ENCODE measurements at places on chromosomes 1 and 21.

- DNase-seq = peak; percentile 45
These were observed 96.8 kb upstream of the DPT start for GRCh38 chr1:168825820-168826219.

GRCh38 chr1:157776971-157777391 lies at the start of gene FCRL2:
Gene FCRL2, minus strand, starts transcription at chr1:157777132. Its CDS starts 59 bp downstream, at chr1:157777073.
- no peak for DNase-seq

DNA sequence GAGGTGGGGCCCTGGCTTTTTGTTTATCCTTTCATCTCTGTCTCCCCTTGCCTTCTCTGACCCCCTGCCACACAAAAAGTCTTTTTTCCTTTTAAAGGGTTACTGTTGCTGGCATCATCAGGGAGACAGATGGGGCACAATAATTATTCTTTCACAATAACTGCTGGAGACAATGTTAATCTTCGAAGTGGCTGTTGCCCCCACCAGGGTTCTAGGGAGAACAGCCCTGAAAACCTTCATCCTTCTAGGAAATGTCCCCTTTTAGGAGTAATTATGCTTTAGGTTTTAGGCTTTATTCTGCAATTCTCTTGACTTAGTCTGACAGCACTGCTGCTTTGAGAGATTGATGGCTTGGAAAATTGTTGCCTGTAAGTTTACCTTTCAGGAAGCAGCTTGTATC lies 150.0 kb downstream of the NOS1AP start:
- DNase-seq = no peak

- DNase-seq = no peak
These were observed 322.8 kb downstream of the PAPPA2 start for GRCh38 chr1:176785791-176786190.

DNA sequence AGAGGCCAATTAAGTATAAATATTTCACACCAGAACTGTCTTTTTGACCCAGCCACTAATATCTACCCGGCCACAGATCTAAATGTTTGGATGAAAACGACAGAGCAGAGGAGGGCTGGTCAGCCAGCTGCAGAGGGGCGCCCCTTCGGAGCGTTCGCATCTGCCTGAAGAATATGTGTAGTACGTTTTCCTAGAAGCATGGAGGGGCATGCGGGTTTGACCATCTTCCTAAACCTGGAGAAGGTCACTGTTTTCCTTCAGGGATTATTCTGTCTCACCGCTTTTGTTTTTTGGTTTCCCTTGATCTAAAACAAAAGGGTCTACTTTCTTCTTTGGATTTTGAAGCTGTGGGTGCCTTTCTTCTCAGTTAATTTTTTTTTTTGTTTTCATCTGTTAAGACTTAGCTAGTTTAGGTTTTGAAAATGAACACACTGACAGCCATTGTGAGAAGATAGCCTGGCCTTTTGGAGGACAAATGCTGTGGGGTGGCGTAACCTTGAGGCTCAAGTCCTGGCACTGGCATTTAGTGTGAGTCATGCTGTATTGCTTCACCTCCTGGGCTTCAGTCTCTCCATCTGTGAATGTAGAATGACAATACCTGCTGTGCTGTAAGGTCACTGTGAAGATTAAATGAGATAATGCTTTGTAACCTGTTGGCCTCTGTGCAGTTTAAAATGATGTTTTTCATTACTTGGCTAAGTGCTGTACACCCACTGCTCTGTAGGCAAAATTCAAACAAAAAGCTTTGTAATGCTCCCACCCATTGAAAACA lies 74.1 kb upstream of the IRF2BP2 start:
- no peak for DNase-seq

DNA sequence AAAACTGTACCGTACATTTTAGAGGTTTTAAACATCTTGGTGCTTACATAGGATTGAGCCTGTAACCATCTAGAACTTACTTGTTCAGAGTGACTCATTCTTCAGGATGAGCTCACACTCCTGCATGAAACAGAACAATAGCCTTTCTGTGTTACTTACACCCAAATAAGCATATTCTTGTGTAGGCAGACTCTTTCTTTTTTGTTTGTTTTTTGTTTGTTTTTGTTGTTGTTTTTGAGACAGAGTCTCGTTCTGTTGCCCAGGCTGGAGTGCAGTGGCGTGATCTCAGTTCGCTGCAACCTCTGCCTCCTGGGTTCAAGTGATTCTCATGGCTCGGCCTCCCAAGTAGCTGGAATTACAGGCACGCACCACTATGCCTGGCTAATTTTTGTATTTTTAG lies 3.8 kb upstream of the CA6 start:
- no peak for DNase-seq

- DNase-seq = no peak
These were observed 745.6 kb upstream of the CXADR start for GRCh38 chr21:16767201-16767600.

All from NCI-H1105 treated with DMSO at 0.1 percent for 48 hours (cell line).